ENCODE measurements at places on chromosomes 7 and 10.

DNA sequence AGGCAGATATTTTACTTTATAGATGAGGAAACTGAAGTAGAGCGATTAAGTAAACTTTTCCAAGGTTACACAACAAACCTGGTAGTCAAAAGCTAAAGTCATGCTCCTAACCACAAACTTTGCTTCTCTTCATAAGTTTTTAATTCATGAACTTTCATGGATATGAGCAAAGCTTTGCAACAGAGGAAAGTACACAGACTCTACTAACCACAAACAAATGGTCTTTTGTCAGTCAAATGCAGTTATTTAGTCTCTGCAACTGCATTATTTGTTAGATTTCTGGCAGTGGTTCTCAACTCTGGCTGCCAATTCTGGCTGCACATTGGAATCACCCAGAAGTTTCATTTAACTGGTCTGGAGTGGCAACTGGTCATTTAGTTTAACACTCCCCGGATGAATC lies 140.6 kb upstream of the TMEM168 start:
- no peak for DNase-seq

DNA sequence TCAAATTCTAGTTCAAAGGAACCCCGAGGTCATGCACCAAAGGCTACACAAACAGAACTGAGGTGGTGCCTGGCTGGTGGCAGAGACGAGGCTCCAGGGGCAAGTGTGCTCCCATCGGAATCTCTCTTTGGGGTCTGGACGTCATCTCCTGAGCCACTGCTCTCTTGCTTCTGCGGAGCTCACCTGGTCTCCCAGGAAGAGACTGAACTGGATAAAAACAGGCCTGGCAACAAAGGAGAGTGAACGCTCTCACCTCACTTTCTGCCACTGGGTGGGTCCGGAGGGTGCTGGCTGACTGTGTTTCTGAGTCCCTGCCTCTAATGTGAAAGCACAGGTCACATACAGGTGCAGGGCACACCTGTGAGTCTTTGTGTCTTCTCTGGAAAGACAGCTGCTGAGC lies 22.4 kb downstream of the VIPR2 start:
- DNase-seq: no peak

GRCh38 chr10:129258283-129258923 lies 208.6 kb upstream of the MGMT start:
- no peak for DNase-seq

GRCh38 chr7:105017657-105018365 lies 3.8 kb downstream of the KMT2E start:
- DNase-seq: no peak

GRCh38 chr7:3636131-3636860 lies 335.2 kb downstream of the SDK1 start:
- DNase-seq: no peak

GRCh38 chr10:125785791-125786190 lies 10.2 kb upstream of the MMP21 start:
- no peak for DNase-seq

DNA sequence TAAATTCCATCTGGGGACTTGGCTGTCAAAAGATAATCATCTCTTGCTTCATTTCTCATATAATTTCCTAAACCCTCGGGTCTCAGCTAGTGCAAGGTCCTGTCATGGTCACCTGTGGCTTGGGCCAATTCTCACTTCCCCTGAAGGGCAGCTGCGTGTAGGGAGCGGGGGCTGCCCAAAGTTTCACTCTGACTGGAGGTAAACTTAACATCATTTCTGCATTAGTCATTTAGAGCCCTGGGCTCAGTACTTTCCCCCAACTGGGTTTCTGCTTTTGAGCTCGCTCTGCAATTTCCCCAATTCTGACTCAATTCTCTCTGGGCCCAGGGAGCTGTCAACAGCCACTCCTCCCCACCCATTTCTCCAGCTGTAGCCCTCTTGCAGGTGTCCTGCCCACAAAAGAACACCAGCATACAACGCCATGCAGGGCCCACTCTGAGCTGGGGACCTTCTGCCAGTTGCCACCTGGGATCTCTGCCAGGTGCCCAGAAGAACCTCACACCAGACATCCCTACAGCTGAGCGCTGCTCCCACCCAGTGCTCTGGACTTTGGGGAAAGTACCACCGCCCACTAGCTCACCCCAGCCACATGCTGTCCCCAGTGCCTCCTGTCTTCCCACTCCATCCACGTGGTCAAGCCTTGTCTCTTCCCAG lies 37.9 kb downstream of the VOPP1 start:
- peak; percentile 43 for DNase-seq

DNA sequence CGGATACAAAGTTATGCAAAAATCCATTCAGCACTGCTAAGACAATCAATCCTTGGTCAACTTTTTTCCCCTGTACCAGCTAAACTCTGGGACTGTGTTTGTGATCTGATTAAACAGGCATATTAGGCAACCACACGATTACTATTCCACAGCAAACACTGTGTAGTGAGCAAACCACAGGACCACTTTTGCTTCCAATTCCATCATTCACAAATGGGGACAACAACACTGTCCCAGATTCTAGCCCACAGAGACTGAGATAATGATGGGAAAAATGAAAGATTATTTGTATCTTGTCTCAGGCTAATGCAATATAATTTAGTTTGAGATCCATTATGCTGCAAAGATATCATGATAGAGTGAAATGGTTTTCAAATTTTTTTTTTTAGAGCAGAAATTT lies 163.7 kb upstream of the AOAH start:
- DNase-seq: no peak

DNA sequence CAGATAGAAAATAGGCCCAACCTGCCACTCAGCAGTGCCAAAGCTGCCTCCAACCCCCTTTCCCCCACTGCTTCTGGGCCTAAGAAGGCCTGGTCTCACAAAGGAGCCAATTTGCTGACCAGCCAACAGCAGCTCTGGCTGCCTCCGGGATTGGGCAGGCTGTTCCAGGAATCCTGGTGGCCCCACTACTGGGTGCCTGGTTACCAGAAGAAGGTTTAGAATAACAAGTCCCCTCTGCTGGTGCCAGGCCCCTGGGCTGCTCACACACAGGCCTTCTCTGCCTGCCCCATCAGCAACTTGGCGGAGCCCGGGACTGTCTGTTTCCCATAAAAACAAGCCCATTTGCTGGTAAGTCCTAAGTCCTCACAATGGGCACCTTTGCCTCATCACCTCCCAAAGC lies 1.2 kb downstream of the PHKG1 start:
- DNase-seq: no peak

DNA sequence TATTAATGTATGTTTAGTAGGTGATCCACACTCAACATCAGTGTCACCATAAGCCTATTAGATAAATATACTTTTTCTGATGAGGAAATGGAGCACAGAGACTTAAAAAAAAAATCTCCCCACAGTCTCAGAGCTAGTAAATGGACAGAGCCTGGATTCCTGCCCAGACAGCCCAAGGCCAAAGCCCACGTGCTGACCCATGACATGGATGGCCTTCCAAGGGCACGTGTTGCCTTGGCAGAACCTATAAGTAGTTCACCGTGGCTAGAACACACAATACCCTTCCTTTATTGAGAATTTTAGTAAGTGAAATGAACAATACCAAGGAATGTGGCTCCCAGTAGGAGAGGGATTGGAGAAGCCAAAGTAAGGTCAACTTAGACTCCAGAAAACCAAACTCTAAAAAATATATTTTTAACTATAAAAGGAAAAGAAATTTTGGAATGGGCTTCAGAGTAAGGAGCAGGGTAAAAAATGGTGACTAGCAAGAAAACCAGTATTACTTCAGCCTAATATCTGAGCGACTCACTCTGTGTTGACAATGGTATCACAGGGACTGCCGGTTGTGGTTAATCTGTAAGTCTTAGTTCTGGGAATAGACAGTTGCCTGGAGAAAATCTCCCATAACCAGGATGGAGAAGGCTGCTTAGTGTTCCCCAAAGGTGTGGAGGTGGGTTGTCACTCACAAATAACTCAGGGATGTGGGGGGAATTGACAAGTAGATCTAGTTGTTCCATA lies 223.0 kb downstream of the SORCS1 start:
- no peak for DNase-seq

GRCh38 chr10:113313048-113313602 lies 239.7 kb upstream of the HABP2 start:
- no peak for DNase-seq

GRCh38 chr10:124644771-124645415 lies 99.3 kb downstream of the FAM53B start:
- no peak for DNase-seq

DNA sequence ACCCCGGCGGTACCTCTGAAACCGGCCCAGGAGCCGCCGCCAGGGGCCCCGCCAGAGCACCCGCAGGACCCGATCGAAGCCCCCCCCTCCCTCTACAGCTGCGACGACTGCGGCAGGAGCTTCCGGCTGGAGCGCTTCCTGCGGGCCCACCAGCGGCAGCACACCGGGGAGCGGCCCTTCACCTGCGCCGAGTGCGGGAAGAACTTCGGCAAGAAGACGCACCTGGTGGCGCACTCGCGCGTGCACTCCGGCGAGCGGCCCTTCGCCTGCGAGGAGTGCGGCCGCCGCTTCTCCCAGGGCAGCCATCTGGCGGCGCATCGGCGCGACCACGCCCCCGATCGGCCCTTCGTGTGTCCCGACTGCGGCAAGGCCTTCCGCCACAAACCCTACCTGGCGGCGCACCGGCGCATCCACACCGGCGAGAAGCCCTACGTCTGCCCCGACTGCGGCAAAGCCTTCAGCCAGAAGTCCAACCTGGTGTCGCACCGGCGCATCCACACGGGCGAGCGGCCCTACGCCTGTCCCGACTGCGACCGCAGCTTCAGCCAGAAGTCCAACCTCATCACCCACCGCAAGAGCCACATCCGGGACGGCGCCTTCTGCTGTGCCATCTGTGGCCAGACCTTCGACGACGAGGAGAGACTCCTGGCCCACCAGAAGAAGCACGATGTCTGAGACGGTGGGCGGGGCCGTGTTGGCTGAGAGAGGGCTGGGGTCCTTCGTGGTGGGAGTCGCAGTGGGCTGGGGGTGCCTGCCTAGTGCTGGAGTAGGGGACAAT lies 3.8 kb downstream of the REPIN1 start:
- no peak for DNase-seq

GRCh38 chr10:124602121-124602561 lies 140.5 kb downstream of the LHPP start:
- no peak for DNase-seq

GRCh38 chr7:7183061-7183837 lies 905 bp downstream of the C1GALT1 start:
- no peak for DNase-seq

- DNase-seq: no peak
Measured at GRCh38 chr7:132295175-132295574, 281.1 kb downstream of the PLXNA4 start.

GRCh38 chr10:59434463-59435321 lies 72.3 kb upstream of the FAM13C start:
- DNase-seq: no peak

GRCh38 chr10:88042160-88043100 lies 179.0 kb downstream of the PTEN start:
- DNase-seq: no peak

DNA sequence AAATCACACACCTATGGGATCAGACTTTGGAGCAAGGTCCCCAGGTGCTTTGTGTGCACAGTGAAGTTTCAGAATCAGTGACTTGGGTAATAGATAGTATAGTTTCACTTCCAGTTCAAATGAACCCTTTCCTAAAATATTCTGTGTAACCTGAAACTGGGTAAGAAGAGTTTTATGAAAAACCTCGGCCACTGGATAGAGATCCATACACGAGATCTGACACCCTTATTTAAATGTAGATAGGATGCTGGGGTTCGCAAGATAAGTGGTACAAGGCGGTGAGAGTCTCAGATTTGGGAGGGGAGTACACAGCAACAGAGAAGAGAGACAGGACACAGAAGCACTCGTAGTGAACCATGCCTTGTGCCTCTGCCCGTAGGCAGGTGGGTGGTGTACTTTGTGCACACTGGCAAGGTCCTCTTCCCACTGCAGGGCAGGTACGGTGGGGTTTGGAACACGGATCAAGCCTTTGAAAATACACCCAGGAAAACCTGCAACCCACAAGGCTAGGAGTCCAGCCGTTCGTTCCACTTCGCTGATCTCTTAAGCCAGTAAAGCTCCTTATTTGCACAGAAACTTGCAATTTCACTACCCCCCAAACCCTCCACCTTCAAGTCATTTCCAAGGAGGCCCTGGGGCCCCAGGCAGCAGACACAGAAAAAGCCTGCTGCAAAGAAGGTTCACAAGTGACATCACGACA lies 162.8 kb downstream of the USP6NL start:
- DNase-seq: no peak

- peak; percentile 1 for DNase-seq
Measured at GRCh38 chr10:74824184-74824899, 2.1 kb upstream of the KAT6B start.

- no peak for DNase-seq
Measured at GRCh38 chr10:110336111-110336721, 31.5 kb upstream of the SMNDC1 start.

DNA sequence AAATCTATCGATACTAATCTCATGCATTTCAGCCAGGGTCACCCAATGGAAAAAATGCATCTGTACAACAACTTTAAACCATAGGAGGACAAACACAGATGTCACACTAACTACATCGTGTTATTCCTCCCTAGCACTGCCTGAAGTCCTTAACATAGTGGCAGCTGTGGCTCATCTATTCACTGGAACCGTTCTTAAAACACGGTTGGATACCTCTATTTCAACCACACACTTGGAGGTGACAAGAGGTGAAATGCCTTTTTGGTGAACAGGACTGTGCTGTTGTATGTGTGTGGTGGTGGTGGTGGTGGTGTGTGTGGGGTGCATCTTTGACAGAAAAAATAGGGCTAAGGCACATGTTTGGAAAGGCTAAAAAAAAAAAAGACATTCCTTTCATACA lies 93.1 kb downstream of the NRP1 start:
- DNase-seq: no peak

DNA sequence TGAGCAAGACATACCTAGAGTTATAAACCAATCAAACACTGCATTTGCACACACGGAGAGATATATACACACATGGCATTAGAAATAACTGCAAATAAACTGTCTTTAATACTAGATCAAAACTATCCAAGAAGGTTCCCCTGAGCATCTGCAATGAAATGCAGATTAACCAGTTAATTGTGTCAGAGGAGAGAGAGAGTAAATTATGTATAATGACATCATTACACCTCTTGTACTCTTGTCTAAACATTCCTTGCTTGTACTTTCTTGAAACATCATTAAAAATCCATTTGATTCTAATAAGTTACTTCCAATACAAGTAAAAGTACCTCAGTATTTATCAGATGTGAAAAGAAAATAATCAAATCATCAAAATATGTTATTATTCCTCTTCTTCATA lies 932 bp downstream of the ANKRD22 start:
- no peak for DNase-seq

- no peak for DNase-seq
Measured at GRCh38 chr7:47622946-47623640, 41.2 kb upstream of the TNS3 start.

DNA sequence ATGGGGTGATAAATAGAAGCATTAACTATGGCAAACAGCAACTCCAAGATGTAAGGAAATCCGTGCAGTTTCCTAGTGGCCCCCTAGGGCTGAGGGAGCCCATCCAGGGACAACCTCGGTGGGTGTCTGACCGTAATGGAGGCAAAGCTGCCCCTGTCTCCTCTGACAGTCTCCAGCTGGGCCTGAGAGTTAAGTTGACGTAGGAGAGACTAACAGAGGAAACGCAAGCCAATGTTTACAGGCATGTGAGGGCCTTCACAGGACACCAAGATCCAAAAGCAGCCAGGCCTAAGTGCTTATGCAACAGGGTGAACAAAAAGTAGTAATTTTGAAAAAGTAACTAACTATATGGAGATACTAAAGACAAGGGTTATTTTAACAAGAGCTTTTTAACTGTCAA lies 330.0 kb upstream of the C7orf33 start:
- DNase-seq: no peak

GRCh38 chr10:14667280-14667679 lies 107.4 kb downstream of the FAM107B start:
- DNase-seq: no peak

Data from activated CD4-positive, alpha-beta T cell treated with anti-CD3 and anti-CD28 coated beads, Interleukin-2, amount 50 U/mL, for 4 hours (primary cell).